Memory B cell (primary cell): ENCODE measurements at places on chromosomes 16 and 17.

DNA sequence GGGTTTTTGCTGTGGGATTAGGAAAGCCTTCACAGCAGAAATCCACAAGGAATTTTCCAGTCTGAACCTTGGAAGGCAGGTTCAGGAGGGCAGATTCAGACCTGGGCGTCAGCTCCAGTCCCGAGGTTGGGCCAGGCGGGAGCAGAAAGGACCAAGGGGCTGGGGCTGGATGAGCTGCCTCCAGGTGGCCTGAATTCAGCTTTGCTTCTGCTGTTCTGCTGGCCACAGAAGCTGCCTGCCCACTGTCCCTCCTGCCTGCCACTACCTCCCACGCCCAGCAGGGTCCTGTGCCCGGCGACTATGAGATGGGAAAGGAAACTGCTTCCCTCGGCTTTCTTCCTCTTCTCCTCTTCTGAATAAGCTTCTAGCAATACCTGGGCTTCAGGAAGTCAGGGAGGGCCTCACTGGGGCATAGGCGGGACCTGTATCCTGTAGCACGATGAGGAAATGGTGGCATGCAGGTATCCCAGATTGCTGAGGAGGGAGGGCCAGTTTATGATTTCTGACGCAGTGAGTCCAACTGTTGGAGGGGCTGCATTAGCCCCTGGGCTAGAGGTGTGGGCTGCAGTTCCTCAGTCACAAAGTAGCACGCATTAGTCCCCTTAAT, 18.4 kb downstream of the TBX4 start:
- no peak for DNase-seq

DNA sequence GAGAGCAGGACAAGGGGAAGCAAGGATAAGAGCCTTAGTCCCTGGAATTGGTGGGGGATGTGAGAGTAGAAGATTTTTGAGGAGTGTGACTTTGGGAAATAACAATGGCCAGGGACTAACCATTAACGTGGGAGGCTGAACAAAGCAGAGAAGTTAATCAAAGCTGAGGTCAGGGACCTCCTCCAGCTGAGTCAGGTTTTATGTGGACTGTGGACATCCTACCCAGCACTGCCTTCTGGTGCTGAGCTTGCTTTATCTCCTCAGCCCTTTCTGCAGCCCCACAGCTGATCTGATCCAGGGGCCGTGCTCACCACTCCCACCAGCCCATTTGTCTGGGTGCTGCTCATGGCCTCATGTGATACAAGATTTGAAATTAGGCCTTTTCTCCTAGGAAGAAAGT, 146.6 kb downstream of the SHISA6 start:
- no peak for DNase-seq

DNA sequence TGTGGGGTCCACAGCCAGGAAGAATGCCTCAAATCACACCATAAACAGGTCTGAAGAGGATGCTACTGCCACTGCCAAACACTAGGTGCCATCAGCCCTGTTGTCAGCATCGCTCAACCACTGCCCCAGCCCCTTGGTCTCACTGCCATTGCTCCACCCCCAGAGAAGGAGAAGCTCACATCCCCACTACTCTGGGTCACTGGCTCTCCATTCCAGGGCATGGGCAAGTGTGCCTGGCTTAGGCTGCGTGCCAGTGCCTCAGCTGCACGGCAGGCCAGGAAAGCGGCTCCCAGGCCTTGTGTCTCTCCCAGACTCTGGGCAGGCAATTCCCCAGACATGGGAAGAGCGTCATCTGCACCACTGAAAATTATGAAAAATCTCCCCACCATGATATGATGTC, 1.2 kb upstream of the IGSF6 start:
- DNase-seq, result no peak

DNA sequence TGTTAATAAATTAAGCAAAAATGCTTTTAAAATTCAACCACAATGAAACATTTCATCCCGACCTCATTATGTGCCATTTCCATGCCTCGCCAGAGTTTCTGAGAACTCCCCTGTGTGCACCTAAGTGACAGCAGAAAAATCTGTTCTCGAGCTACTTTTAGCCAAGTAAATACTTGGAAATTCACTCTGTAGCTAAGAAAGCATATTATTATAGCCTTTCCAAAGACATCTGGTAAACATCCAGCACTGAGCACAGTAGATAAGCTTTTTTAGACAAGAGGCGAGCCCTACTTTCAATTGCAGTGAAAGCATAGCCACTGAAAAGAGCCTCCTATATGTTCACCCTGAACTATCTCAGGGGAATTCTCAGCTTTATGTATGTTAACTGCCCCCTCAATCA, 242.8 kb upstream of the PSMD7 start:
- no peak for DNase-seq

DNA sequence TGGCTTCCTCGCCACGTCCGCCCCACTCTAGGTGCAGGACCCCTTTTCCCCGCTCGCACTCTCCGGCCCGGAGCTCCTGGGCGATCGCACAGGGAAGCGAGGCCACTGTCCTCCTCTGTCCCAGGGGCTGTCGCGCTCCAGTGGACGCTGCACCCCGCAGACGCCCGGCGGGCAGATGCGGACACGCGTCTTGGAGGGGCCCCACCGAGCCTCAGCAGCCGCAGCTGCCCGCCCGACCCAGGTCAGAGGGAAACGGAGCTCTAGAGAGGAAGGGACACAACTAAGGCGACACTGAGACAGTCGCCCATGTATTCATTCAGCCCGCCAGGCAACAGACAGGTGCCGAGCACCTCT, 726 bp upstream of the SLC13A5 start:
- DNase-seq, result no peak
